Heart right ventricle (tissue), 16 donors: ENCODE measurements at places on chromosomes 7 and 10. TPM values are rescaled to one million over a fixed set of nuclear protein-coding genes. Genes with fewer than 3 reads are reported as not detected.

C7orf33 gene
- polyA plus RNA-seq, result not detected

PDK4 gene
- 369 TPM for polyA plus RNA-seq

TRIL gene
- polyA plus RNA-seq, result 0.59 TPM

FAM25C gene
- not detected for polyA plus RNA-seq

TAS2R41 gene
- not detected for polyA plus RNA-seq

PHKG1 gene
- polyA plus RNA-seq, result 2.3 TPM

SAMD9L gene
- polyA plus RNA-seq, result 1.7 TPM

SFRP5 gene
- 1.9 TPM for polyA plus RNA-seq

AKR1C4 gene
- not detected for polyA plus RNA-seq

SPDYE16 gene
- polyA plus RNA-seq, result 0.22 TPM

STEAP1B gene
- polyA plus RNA-seq, result 0.44 TPM

FIGNL1 gene
- polyA plus RNA-seq, result 4.8 TPM

ITPRID1 gene
- polyA plus RNA-seq, result not detected

MEPCE gene
- 15.1 TPM for polyA plus RNA-seq

CAMK2B gene
- 107 TPM for polyA plus RNA-seq

H2BK1 gene
- not detected for polyA plus RNA-seq

HOXA7 gene
- polyA plus RNA-seq, result not detected

OPN4 gene
- polyA plus RNA-seq, result 0.10 TPM

UCN3 gene
- polyA plus RNA-seq, result not detected

DYNC1I1 gene
- polyA plus RNA-seq, result 7.4 TPM

LHFPL3 gene
- polyA plus RNA-seq, result not detected

ABCF2 gene
- polyA plus RNA-seq, result 13.0 TPM

CACNA2D1 gene
- 7.0 TPM for polyA plus RNA-seq

C10orf105 gene
- polyA plus RNA-seq, result 0.03 TPM

KLF6 gene
- 34.1 TPM for polyA plus RNA-seq

PDGFA gene
- polyA plus RNA-seq, result 18.3 TPM

CPVL gene
- polyA plus RNA-seq, result 85.5 TPM

CRTAC1 gene
- 2.1 TPM for polyA plus RNA-seq

HKDC1 gene
- polyA plus RNA-seq, result 0.03 TPM

MGMT gene
- polyA plus RNA-seq, result 11.9 TPM

DRGX gene
- not detected for polyA plus RNA-seq

CHRM2 gene
- polyA plus RNA-seq, result 30.8 TPM
